DMS79 (cell line): ENCODE measurements at places on chromosomes 7 and 10.

DNA sequence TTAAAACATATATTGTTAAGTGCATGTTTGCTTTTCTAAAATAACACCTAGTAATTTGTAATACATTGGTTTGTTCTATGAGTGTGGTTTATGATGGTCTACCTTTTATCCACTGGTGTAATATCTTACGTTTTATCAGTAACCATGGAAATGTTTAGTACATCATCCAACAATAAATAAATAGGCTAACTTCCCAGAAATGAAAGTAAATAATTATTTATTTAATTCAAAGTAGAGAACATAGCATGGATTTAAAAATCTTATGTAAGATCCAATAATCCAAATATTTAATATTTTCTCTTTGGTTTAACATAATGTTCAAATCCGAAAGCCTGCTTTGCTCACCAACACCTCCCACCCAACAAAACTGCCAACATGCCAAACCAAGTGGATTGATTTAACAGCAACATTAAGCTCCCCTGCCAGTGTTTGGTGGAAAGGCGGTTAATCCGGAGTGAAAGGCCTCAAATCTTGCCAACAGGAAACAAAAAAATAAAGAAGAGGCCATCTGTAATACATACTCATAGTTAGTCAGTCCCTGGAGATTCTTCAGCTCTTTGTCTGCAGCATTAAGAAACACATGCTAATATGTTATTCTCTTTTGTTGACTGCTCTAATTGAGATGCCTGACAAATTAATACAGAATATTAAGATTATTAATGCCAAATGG lies 897.8 kb downstream of the CNTNAP2 start:
- no peak for DNase-seq

GRCh38 chr10:31171402-31172083 lies 139.9 kb upstream of the ZNF438 start:
- no peak for DNase-seq

GRCh38 chr10:130871406-130871805 lies 440.1 kb downstream of the TCERG1L start:
- no peak for DNase-seq

DNA sequence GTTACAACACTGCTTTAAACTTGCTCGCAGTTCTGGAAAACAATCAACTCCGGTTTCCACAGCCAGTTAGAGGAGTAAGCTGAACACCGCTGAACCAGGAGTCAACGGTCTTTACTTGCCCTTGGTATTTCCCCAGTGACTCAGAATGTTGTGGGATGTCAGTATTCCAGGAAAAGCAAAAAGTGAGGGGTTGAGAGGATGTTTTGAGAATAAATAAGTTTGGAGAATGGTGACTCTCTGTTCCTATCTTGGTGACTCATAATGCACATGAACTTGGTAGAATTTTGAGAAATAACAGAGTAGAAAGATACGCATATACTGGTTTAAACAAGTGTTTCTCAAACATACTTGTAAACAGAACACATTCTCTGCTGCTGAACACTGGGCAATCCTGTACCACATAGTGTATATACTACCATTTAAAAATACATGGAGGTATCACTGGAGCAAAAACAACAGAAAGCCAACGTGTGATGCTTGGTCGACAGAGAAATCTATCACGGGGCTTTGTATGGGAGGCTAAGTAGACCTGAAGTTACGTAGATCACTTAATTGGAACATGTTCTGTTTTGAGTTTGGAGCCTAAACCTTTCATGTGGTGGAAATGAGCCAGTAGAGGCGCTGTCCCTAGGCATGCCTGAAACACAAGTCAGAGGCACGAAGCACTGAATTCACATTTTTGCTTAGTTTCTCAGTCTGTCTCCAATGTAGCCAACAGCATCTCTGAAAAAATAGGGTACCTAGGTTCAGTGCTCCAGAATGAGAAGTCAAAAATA lies 534.3 kb downstream of the PARD3 start:
- no peak for DNase-seq

- peak; percentile 10 for DNase-seq
Observed at GRCh38 chr7:117119192-117119924, 166.1 kb downstream of the ST7 start.

DNA sequence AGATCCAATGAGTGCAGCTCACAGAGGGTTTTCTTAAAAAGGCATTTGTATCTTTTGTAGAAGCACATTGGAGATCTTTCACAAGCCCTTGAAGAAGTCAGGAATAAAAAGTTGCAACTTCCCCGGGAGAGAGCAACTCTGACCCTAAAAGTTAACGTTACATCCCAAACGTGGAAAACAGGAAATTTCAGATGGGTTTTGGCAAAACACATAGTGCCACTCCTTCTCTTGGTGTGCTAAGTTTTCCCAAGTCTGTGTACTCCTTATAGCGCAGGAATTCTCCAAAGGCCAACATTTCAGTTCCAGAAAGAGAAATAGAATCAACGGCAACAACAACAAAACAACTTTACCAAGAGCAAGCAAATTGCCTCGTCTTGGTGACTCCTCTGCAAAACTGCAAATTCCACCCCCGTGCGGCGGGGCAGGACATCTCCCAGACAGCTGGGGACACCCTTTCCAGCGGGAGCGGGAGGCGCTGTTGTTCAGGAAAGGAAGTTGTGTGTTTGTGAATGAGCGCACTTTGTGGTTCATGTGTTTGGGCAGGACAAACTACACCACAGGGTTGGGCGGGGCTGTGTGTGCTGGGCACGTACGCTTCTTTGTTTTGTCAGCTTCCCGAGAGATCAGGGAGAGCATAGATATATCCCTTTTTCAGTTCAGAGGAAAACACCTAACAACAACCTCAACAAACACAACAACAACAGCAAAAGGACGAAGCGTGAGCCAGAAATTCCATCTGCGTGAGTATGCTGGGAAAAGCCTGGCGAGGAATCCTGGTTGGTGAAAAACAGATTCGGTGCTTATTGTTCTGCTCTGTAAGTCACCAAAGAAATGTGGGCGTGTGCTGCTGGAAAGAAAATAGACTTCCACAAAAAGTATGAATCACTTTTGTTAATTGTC lies 294.7 kb upstream of the PITRM1 start:
- DNase-seq, result no peak

DNA sequence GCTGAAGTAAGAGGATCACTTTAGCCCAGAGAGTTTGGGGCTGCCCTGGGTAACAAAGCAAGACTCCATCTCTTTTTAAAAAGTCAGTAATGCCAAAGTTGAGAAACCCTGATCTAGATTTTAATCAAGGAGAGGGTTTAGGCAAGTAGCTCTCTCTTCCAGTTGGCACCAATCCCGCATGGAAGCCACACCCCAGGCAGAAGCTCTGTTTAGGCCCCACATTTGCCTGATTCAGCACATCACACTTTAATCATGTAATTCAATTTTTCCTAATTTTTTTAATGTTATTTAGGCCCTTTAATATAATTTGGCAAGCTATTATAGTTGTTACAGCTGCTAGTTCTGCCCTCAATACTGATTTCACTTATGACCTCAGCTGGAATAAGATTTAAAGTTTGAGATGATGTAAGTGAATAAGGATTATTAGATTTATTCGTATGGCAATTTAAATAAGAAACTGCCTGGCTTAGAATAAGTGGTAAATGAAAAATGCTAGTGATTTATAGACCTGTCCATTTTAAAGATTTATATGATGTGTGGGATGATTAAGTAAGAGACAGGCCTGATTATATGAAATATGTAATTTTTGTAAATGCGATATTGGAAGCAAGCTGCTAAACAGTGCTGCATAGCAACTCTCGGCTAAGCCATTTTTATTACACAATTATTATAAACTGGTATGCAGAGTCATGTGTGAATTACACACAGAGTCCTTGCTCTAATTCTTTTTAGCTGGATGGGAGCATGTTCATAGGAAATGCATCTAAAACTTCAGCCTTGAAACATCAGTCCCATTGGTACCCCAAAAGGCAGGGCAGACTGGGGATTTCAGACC lies 80.2 kb upstream of the NFE2L3 start:
- DNase-seq, result no peak

- no peak for DNase-seq
Observed at GRCh38 chr10:34434119-34434594, 380.9 kb downstream of the PARD3 start.

GRCh38 chr10:6770846-6771245 lies 190.8 kb upstream of the PRKCQ start:
- DNase-seq, result no peak

- peak; percentile 5 for DNase-seq
Observed at GRCh38 chr10:88089498-88089897, 226.1 kb downstream of the PTEN start.

GRCh38 chr7:142391191-142391992 lies 133.5 kb upstream of the PRSS58 start:
- DNase-seq, result no peak

GRCh38 chr7:88845091-88845490 lies 49.6 kb upstream of the TEX47 start:
- no peak for DNase-seq

DNA sequence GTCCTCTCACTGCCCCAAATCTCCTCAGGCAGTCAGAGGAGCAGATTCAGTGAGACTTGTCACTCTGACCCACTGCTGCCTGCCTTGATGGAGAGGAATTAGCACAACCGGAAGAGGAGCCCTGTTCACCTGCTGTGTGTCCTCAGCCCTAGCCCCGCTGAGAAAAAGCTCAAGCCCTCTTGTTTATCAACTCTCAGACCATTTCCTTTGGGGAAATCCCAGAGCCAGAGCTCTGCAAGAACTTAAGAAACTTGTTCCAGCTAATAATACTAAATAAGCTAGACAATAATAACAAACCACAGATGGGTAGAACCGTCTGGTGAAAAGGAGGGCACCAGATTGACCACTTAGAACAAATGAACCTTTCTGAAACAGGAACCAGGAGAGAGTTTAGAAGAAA lies 37.7 kb upstream of the ITGB1 start:
- DNase-seq, result no peak

GRCh38 chr10:42992156-42992956 lies 84.5 kb upstream of the RET start:
- no peak for DNase-seq

GRCh38 chr7:139457153-139457946 lies 26.1 kb downstream of the KLRG2 start:
- DNase-seq, result no peak

DNA sequence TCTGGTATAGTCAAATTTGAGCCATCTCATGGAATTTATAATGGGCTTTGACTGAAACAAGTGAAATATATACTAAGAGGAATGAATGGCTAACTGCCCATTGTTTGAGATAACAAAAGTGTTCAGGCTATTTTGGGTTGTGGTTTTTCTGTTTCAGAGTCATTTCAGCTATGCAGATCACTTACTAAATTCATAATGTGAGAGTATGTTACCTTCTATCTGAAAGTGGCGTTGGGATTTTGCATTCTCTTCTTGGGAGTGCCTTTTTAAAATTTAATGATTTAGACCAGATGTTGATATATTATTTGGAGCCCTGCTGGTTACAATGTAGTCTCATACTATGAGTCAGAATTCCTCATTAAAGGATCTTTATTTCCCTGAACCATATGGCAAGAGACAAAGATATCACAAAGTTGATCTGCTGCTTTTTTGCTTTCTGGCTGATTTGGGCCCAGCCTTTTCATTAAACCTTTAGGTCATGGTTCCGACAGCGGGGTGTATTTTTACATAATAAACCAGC lies 10.4 kb downstream of the VCL start:
- DNase-seq, result no peak

DNA sequence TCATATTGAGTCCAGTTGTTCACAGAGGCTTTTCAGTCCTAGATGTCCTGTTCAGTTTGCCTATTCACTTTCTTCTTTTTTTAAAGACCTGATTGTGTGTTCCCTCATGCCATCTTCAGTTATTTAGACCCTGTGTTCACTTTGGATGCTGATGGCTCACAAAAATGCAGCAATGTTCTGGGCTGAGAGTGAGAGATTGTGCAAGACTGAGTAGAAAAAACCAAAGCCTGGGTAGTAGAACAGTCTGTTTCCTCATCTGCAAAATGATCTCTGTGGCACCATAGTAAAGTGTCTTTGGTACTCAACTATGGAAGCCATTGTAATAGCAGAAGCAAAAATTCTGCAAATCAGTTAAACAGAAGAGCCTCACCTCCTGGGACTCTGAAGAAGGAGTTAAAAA lies 43.2 kb downstream of the AKR1B1 start:
- DNase-seq, result no peak

GRCh38 chr7:97269741-97270140 lies 152.2 kb downstream of the SDHAF3 start:
- no peak for DNase-seq

DNA sequence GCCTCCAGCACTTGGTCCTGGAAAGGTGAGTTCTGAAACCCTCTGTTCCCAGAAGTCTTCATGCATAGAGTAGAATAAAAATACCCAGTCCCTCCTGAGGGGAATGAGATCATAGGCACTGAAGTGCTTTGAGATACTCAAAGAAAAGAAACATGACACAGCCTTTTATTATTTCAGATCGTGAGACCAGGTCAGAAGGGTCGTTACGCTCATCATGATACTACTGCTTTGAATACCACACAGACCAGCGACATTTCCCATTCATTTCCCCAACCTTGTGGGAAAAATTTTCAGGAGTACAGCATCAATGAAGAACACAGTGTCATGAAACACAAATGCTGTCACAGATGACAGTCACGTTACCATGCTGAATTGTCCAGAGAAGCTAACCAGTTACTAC lies 15.0 kb downstream of the CLRN3 start:
- no peak for DNase-seq
